ENCODE measurements at places on chromosomes 5 and 9. TPM values are rescaled to one million over a fixed set of nuclear protein-coding genes. Genes with fewer than 3 reads are reported as not detected.
A peak's percentile ranks its signal among the peaks of the same experiment; 100 is the strongest.

Gene OR1Q1
- not detected for total RNA-seq

GRCh38 chr5:132259069-132259851, 1.8 kb downstream of the PDLIM4 start:
- DNase-seq: peak; percentile 78
- peak overlapping the region; percentile 83 for H3K4me3 ChIP-seq
- H3K27ac ChIP-seq: peak overlapping the region; percentile 74
- peaks cover 68% of the 10 kb centered on the region for H3K4me1 ChIP-seq
- H3K36me3 ChIP-seq: peaks cover 25% of the 10 kb centered on the region

Gene FCN1
- total RNA-seq: not detected

Gene SMIM33
- not detected for total RNA-seq

DNA sequence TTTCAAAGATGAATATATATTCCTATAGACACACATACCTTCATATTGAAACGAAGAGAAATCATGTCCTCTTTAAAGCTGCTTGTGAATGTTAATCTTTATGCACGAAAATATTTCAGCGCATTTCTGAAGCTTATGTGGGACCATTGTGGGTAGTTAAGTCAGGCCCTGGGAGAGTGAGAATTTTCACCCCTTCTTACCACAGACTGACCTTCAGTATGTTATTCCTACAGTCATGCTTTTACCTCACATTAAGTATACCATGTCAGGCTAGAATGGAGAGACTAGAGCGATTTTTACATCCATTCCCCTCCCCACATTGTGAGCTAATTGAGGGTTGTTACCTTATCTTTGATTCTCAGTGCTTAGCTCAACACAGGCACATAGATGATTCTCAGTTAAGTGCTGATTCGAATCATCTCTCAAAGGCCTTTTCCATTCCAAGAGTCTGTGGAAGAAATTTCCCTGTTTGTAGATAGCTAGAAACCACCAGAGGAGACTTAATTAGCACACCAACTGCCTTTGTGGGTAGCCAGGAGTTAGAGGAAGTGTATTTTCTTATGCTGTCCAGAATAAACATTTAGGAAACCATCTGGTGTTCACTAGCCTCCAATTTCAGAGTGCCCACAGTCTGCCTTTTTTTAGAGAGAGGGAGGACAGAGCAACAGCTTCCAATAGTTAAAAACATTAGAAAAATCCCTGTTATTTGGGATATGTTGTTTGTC, 110.5 kb downstream of the MEGF10 start:
- no peaks in the 10 kb centered on the region for H3K36me3 ChIP-seq
- H3K4me3 ChIP-seq: no peak overlapping the region
- peaks cover 16% of the 10 kb centered on the region for H3K27me3 ChIP-seq
- H3K4me1 ChIP-seq: no peaks in the 10 kb centered on the region

Gene CNTNAP3
- total RNA-seq: 11.2 TPM

- no peak overlapping the region for H3K4me3 ChIP-seq
- peaks cover 9% of the 10 kb centered on the region for H3K4me1 ChIP-seq
- H3K27me3 ChIP-seq: peaks cover 41% of the 10 kb centered on the region
- DNase-seq: no peak
- no peak overlapping the region for H3K27ac ChIP-seq
Observed at GRCh38 chr5:72040513-72040912, 66.8 kb upstream of the MAP1B start.

DNA sequence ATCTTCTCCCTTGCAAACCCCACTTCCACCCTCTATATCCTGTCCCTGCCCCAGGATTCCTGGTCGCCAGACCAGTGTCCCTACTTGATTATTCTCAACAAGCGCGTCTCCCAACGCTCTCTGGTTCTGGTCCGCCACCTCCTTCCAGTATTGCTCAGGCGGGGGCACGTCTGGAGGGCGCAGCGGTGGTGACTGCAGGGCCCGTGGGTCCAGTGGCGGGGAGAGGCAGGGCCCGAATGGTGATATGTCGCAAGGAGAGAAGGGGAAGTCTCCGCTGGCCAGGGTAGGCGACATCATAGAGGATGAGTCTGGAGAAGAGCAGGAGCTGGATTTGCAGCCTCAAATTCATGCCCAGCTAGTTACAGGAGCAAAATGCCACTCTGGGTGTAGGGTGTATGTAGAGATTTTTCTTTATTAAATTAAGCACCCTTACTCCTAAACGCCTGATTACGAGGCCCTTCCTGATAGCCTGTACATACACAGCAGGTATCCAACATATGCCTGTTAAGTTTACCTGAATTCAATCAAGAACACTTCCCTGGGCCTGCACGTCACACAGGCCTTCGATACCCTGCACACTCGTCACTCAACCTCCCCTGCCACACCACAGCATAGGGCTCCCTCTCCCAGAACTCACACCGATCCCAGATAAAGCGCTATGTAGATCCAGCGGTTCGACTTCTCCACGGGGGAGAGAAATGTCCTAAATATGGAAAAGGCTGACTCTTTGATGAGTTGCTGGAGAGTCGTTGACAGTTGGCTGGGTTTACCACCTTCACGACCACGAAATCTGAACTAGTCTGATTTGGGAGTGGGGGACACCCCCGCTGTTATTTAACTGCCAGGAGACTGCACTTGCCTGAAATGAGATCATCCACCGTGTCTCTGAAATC, 4.8 kb downstream of the MCIDAS start:
- no peaks in the 10 kb centered on the region for H3K27me3 ChIP-seq
- no peaks in the 10 kb centered on the region for H3K4me1 ChIP-seq

Gene ENC1
- 10.7 TPM for total RNA-seq

DNA sequence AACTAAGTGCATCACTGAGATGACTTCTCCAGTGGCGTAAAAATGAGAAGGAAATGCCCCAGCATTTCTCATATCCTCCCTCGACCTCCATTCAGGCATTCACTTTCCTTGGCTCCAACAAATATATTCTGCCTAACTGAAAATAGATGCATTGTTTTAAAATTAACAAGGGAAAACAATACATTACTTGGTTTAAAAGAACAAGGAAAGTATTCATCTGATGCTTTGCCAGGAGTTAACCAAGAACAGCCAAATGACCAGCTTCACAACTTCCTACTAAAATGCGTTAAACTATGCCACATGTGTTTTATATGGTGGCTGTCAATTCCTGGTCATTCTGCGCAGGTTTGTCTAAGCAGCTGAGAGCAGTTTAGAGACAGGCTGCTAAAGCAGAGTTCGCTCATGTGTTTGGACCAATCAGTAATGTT, 121.4 kb downstream of the GNAQ start:
- H3K4me3 ChIP-seq: no peak overlapping the region
- no peak overlapping the region for H3K27ac ChIP-seq
- no peaks in the 10 kb centered on the region for H3K36me3 ChIP-seq
- no peak for DNase-seq
- no peaks in the 10 kb centered on the region for H3K27me3 ChIP-seq

Gene PCSK1
- 4.4 TPM for total RNA-seq

Gene RFESD
- 5.9 TPM for total RNA-seq

Gene TNFSF15
- total RNA-seq: 0.39 TPM

- no peaks in the 10 kb centered on the region for H3K36me3 ChIP-seq
- no peak for DNase-seq
- no peak overlapping the region for H3K4me3 ChIP-seq
Observed at GRCh38 chr9:122425087-122425486, 52.6 kb downstream of the OR1J1 start.

- H3K27ac ChIP-seq: no peak overlapping the region
- no peaks in the 10 kb centered on the region for H3K27me3 ChIP-seq
- no peaks in the 10 kb centered on the region for H3K36me3 ChIP-seq
- H3K4me3 ChIP-seq: no peak overlapping the region
- H3K4me1 ChIP-seq: peaks cover 14% of the 10 kb centered on the region
Observed at GRCh38 chr9:87178302-87178701, 231.0 kb upstream of the GAS1 start.

DNA sequence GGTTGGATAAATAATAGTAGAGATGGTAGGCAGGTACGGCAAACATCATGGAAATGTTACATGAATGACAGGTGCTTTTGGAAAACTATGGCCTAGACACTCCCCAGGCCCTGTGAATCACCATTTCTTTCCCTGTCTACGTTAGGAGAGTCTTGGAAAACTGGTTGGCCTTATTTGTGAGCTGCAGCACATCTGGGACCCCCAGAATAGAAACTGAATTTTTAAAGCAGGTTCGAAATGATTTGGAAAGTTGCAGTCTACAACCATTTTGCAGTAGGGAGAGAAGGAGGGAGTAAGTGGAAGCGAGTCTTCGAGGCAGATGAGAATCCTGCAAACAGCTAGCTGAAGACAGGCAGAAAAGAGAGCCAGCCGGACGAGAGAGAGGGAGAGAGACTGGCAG, 13.0 kb downstream of the C1QTNF2 start:
- no peak overlapping the region for H3K4me3 ChIP-seq
- H3K27me3 ChIP-seq: no peaks in the 10 kb centered on the region
- peaks cover 7% of the 10 kb centered on the region for H3K4me1 ChIP-seq
- H3K36me3 ChIP-seq: no peaks in the 10 kb centered on the region
- H3K27ac ChIP-seq: no peak overlapping the region

DNA sequence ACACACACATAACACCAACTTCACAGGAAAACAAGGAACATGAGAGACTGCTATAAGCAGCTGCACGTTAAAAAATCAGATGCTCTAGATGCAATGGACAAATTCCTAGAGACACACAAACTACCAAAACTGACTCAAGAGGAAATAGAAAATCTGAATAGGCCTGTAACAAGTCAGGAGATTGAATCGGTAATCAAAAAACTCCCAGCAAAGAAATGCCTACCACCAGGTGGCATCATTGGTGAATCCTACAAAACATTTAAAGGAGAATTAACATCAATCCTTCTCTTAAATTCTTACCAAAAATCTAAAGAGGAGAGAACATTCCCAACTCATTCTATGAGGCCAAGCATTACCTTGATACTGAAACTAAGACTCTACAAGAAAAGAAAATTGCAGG, 54.9 kb downstream of the NDST1 start:
- DNase-seq: peak; percentile 80
- H3K27ac ChIP-seq: no peak overlapping the region
- H3K27me3 ChIP-seq: no peaks in the 10 kb centered on the region

DNA sequence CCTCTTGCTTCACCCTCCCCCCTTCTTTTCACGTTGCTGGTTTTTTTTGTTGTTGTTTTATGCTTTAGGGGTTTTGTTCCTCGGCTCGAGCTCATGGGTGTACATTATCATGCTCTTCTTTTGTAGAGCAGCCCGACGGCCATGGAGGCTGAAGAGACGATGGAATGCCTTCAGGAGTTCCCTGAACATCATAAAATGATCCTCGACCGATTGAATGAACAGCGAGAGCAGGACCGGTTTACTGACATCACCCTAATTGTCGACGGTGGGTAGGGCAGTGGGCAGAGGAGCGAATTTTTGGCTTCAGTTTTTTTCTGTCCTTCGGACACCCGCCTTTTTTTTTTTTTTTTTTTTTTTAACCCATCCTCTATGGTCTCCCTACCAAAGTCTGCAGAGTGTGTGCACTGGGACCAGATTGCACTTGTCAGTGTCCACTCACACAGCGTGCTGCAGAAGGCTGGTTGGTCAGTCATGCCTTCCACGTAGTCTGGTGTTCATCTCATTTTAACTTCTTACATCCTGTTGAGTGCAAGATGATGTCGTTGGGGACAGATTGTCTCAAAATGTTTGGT, 1.3 kb downstream of the ZNF131 start:
- H3K27me3 ChIP-seq: no peaks in the 10 kb centered on the region

DNA sequence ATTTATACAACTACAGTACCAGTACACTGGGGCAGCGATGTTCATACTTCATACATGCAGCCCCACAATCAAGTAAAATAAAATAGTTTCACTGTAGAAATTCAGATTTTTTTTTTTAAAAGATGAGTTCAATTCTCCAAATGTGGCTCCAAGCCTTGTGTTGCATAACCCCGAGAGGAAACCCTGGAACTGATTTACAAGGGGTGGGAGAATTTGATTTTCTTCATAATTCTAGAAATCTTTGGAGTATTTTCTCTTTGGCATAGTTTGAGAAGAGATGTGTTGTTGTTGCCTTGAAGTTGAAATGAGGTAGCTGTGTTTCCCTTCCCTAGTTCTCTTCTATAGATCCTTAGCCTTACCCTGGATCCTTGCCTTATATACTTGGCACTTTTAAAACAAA, 3.1 kb downstream of the RHOBTB3 start:
- H3K4me1 ChIP-seq: no peaks in the 10 kb centered on the region
- H3K27me3 ChIP-seq: no peaks in the 10 kb centered on the region
- H3K27ac ChIP-seq: no peak overlapping the region
- no peaks in the 10 kb centered on the region for H3K36me3 ChIP-seq
- DNase-seq: no peak

DNA sequence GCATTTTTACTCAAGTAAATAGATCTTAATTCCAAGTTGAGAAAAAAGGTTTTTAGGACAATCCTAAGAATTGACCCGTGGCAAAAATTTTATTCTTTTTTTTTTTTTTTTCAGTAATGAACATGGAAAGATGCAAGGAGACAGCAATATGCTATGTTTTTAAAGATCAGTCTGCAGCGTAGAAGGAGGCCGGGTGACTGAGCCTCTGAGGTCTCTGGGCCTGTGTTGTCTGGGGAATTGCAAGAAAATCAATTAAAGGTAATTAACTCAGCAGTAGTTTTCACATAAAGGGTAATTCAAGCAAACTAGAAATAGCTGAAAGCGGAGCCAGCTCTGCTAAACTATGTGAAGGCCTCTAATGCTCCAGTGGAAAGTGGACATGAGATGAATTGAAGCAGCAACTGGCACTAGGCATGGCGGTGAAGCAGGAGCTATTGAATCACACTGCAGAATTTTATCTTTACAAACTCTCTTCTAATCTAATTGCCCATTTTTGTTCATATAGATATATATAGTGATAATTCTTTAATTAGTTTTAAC, 285.2 kb upstream of the ITGA1 start:
- H3K4me3 ChIP-seq: no peak overlapping the region
- no peak for DNase-seq
- no peaks in the 10 kb centered on the region for H3K36me3 ChIP-seq

GRCh38 chr9:130882696-130883225, 13.9 kb downstream of the QRFP start:
- H3K4me1 ChIP-seq: no peaks in the 10 kb centered on the region
- DNase-seq: no peak
- H3K4me3 ChIP-seq: no peak overlapping the region
- no peaks in the 10 kb centered on the region for H3K27me3 ChIP-seq
- H3K36me3 ChIP-seq: peaks cover 96% of the 10 kb centered on the region
- H3K27ac ChIP-seq: no peak overlapping the region

Gene RAPGEF6
- total RNA-seq: 23.4 TPM

DNA sequence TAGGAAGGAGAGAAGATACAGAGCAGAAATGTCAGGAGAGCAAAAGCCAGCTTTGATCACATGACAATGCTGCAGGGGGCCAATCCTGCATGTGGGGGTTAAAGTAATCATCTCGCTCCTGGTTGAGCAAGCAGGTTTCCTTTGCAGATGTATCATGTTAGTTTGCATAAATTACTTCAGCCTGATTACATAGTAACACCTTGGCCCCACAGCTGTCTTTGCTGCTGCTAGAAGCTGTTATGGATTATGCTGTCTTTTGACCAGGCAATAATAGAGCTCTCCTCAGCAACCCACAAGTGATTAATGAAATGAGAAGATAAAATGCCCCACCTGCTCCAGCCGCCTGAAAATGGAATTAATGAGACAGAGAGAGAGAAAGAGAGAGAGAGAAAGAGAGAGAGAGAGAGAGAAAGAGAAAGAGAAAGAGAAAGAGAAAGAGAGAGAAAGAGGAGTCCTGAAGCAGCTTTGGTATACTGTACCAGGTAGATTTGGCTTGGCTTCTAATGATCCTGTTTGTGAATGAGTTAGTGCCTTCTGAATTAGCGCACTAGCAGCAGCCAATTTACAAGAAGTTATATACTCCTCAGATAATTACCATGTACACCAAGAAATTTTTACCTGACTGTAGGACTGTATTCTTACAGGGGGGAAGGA, 174.3 kb upstream of the RORB start:
- H3K36me3 ChIP-seq: no peaks in the 10 kb centered on the region
- H3K4me3 ChIP-seq: no peak overlapping the region
- H3K27me3 ChIP-seq: peaks cover 15% of the 10 kb centered on the region
- no peak overlapping the region for H3K27ac ChIP-seq

All from MCF 10A (cell line).